ENCODE measurements at places on chromosomes 6 and 20. TPM values are rescaled to one million over a fixed set of nuclear protein-coding genes. Genes with fewer than 3 reads are reported as not detected.
A peak's percentile ranks its signal among the peaks of the same experiment; 100 is the strongest.

DNA sequence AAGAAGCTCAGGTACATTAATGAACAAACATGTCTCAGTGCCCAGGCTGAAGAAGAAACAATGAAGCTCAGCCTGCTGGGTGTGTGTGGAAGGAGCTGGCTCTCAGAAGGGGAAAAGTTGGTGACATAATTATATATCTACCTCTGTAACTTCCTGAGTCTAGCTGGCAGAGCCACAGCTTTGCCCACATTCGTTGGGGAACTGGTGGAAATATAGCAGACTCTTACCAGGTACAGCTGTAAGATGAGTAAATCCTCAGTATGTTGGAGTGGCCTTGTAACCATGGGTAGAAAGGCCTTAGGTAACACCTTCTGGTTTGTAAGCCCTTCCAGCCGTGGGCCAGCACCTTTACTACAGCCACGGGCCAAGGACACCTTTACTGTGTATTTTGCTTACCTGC is 29.9 kb upstream of the PNRC1 start:
- peaks cover 20% of the 10 kb centered on the region for H3K4me1 ChIP-seq
- DNase-seq = peak; percentile 40
- H3K4me3 ChIP-seq = no peak overlapping the region
- no peaks in the 10 kb centered on the region for H3K27me3 ChIP-seq
- peak overlapping the region; percentile 67 for H3K27ac ChIP-seq

DNA sequence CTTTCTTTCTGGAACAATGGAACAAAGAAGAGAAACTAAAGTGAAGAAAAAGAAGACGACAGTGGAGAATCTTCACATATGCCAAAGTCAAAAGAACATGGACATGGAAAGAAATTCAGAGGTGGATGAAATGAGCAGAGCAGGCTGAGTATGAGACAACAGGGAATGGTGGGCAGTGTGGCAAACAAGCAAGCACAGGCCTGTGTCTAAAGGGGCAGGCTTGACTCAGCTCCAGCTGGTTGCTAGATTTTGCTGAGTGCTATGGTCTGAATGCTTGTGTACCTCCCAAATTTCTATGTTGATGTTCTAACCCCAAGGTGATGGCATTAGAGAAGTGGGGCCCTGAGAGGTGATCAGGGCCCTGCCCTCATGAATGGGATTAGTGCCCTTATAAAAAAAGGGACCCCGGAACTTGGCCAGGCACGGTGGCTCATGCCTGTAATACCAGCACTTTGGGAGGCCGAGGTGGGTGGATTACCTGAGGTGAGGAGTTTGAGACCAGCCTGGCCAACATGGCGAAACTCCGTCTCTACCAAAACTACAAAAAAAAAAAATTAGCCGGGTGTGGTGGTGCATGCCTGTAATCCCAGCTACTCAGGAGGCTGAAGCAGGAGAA is 49.6 kb downstream of the ZMYND8 start:
- peaks cover 25% of the 10 kb centered on the region for H3K4me1 ChIP-seq
- no peaks in the 10 kb centered on the region for H3K27me3 ChIP-seq
- H3K4me3 ChIP-seq = no peak overlapping the region
- H3K27ac ChIP-seq = no peak overlapping the region
- no peaks in the 10 kb centered on the region for H3K36me3 ChIP-seq

Gene CALHM4
- not detected for total RNA-seq

- DNase-seq = peak; percentile 28
- H3K27ac ChIP-seq = peak overlapping the region; percentile 16
- H3K36me3 ChIP-seq = no peaks in the 10 kb centered on the region
- no peaks in the 10 kb centered on the region for H3K4me1 ChIP-seq
- H3K4me3 ChIP-seq = no peak overlapping the region
Measured at GRCh38 chr6:134689641-134690040, 260.3 kb downstream of the ALDH8A1 start.

DNA sequence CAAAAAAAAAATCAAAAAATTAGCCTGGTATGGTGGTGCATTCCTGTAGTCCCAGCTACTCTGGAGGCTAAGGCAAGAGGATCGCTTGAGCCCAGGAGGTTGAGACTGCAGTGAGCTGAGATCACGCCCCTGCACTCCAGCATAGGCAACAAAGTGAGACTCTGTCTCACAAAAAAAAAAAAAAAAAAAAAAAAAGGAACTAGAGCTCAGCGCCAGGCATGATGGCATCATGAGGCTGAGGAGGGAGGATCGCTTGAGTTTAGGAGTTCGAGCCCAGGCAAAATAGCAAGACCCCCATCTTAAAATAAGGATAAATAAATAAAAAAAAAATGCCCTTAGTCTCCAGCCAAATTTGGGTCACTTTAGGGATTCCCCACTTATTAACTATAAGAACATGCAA is 40.4 kb upstream of the PIM1 start:
- no peak for DNase-seq
- H3K4me3 ChIP-seq = no peak overlapping the region
- peaks cover 8% of the 10 kb centered on the region for H3K4me1 ChIP-seq
